Renal cortical epithelial cell (primary cell): ENCODE measurements at places on chromosomes 7 and 10. TPM values are rescaled to one million over a fixed set of nuclear protein-coding genes. Genes with fewer than 3 reads are reported as not detected.

- DNase-seq: peak; percentile 45
Measured at GRCh38 chr7:2824678-2825461, 19.2 kb downstream of the GNA12 start.

- no peak for DNase-seq
Measured at GRCh38 chr10:95837783-95838182, 70.0 kb upstream of the CC2D2B start.

- no peak for DNase-seq
Measured at GRCh38 chr7:127822822-127823508, 171.0 kb downstream of the SND1 start.

DNA sequence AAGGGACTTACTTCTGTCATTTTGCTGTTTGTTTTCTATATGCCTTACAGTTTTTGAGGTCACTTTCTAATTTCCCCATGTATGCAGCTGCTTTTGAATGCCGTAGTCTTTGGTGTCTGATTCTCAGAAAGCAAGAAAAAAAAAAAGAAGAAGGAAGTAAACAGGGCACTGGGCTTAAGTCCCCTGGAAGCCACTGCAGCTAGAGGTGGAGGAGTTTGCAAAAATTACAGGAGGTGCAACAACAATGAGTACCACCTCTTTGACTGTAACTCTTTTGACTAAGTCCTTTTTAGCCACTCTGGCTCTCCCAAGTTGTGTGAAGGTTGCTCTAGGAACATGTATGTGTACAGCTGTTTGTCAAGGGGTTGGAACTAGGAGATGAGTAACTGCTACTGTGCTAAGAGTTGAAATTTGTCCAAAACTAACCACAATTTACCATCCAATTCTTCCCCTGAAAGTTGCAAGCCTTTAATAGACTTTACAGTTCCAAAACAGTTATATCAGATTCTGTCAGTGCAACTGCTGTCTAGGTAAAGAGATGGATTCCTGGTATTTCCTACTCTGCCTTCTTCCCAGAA lies 588.0 kb upstream of the LRRN3 start:
- DNase-seq: peak; percentile 16

DNA sequence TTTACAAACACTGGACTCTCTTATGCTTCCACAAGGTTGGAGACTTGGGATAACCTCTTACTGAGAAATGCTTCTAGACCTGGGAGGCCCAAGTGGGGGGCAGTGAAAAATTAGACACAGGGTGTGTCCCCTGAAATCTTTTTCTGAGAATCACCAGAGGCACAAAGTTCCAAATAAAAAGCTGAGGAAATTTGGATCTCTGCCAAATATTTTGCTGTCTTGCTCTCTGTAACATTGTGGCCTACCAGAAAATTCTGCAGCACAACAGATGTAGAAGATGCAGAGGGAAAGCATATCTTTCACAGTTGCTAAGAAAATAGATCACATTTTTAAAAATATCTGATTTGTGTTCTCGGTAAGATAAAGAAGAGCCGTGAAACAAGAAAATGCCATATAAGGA lies 849.4 kb downstream of the CCSER2 start:
- DNase-seq: no peak

- no peak for DNase-seq
Measured at GRCh38 chr7:515628-516027, 4.0 kb downstream of the PDGFA start.

DNA sequence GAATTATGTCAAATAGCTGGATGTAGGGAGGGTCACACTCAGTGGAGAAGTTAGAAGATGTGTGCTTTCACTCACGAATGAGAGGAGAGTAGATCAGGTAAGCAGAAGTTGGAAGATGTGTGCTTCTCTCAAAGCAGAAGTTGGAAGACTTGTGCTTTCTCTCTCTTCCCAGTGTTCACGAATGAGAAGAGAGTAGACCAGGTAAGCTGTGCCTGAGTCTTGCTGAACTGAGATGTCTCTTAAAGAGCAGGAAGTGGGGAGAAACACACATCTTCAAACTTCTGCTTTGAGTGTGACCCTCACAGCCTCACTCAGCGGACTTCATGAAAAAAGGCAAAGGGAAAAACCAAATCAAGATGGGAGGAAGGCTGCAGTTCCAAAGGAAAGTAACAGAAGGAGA lies 7.0 kb upstream of the TMEM243 start:
- no peak for DNase-seq

- DNase-seq: no peak
Measured at GRCh38 chr7:64802699-64803098, 8.5 kb downstream of the ZNF138 start.

DNA sequence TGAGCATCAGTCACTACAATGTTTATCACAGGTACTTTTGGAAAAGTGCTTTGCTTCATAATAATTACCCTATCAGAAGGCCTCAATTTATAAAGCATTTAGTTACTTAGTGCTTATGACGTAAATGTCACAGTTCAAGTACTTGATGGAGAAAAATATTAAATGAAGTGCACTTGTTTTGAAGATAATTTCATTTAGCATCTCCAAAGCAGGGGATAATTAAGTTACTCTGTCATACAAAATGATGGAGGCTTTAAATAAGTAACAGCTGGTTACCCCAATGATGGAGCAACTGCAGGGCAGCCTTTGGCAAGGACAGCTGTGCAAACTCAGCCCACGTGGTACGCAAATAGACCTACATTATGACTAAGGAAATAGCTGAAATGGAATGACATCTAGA lies 768.8 kb downstream of the GRM8 start:
- no peak for DNase-seq

GRCh38 chr10:124350806-124351205 lies 67.9 kb downstream of the OAT start:
- no peak for DNase-seq

DNA sequence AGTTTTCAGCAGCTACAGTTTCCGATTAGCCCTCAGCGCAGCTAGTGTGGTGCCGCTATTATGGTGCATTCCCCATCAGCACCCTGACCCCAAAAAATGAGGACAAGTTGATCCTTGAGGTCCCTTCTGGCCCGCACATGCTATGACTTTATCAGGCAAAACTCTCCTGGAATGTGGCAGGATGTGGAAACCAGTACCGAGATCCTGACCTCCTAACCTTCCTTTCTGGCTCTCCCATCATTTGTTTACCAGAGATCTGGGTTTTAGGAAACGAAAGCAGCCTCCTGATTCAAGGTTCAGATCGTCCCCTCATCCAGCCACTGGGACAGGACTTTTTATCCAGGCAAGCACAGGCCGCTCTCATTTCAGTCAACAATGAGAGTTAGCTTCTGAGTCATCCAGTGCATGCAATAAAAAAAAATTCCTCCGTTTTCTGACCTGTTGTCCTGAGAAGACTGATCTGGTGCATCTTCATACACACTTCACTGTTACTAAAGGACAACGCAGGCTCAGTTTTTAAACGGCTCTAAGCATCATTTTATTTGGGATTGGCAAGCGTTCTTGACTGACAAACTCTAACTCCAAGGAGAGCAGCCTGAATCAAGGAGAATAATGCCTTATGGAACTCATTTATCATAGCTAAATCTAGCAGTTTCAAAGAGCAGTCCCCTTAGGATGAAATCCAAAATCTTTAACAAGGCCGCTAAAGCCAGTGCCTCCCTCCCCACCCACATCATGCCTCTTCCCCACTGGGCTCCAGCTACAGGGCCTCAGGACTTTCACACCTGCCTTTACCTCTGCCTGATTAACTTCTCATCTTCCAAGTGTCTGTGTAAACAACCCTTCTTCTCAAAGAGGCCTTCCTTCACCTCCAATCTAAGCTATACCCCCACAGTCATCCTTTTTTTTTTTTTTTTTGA lies 17.1 kb downstream of the PDLIM1 start:
- DNase-seq: peak; percentile 75

- DNase-seq: no peak
Measured at GRCh38 chr7:140229591-140230515, 53.1 kb upstream of the KDM7A start.

- DNase-seq: no peak
Measured at GRCh38 chr7:11345621-11346020, 371.9 kb downstream of the PHF14 start.

DNA sequence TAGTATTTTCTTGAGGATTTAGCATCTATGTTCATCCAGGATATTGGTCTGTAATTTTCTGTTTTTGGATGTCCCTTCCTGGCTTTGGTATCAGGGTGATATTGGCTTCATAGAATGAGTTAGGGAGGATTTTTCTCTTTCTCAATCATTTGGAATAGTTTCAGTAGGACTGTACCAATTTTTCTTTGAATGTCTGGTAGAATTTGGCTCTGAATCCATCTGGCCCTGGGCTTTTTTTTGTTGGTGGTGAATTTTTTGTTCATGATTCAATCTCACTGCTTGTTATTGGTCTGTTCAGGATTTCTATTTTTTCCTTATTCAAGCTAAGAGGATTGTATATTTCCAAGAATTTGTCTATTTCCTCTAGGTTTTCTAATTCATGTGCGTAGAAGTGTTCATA lies 192.7 kb downstream of the KIF20B start:
- DNase-seq: no peak

DNA sequence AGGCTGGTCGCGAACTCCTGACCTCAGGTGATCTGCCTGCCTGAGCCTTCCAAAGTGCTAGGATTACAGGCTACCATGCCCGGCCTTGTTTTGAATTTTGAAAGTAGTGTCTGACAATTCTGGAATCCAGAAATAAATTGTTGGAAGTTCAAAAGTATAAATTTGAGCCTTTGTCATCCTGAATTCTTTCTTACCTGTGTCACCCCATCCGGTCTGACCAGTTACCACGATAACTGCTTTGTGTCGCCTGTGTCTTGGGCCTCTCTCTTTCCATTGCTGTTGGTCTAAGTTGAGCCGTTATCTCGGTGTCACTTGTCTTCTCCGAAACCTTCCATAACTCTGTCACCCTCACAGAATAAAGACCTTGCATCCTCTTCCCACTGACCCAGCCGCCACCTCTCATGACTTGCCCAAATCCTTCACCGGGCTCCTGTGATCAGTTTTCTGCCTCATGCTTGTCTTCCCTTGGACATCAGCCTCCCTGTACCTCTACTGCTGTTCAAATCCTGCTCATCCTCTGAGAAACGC lies 18.6 kb downstream of the CUL1 start:
- no peak for DNase-seq

- peak; percentile 93 for DNase-seq
Measured at GRCh38 chr10:95513941-95514392, 47.2 kb downstream of the SORBS1 start.

DNA sequence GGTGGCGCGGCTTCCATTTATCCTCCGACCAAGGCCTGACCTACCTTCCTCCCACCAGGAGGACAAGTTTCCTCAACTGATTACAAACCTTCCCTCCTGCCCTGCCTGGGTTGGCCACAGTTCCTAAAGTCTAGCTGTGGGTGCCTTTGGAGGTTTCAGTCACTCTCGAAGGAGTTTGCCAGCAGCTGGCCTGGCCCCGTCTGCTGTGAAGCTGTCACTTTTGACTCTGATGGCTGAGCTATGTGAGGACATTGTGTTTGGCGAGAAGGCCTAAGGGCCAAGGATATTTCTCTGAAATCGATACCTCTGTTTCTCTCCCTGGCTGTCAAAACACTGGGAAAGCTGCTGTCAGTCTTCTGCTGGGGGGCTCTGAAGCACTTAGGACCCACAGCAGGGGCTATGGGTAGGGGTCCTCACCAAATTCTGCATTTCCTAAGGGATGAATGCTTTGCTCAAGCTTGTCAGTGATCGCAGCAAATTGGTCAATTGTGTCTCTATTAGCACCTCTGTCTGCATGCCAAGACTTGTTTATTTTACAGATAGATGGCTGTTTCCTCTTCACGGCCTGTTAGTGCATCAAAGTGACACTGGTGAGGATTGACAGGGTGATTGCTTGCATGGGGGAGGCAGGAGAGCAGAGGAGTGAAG lies 31.9 kb upstream of the SAMD8 start:
- DNase-seq: no peak

DNA sequence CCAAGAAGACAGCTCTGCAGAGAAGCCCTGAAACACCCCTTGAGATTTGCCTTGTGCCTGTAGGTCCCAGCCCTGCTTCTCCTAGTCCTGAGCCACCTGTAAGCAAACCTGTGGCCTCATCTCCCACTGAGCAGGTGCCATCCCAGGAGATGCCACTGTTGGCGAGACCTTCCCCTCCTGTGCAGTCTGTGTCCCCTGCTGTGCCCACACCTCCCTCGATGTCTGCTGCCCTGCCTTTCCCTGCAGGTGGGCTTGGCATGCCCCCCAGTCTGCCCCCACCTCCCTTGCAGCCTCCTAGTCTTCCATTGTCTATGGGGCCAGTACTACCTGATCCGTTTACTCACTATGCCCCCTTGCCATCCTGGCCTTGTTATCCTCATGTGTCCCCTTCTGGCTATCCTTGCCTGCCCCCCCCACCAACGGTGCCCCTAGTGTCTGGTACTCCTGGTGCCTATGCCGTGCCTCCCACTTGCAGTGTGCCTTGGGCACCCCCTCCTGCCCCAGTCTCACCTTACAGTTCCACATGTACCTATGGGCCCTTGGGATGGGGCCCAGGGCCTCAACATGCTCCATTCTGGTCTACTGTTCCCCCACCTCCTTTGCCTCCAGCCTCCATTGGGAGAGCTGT lies 8.2 kb downstream of the PPRC1 start:
- no peak for DNase-seq

GRCh38 chr10:125199270-125199669 lies 38.9 kb upstream of the CTBP2 start:
- DNase-seq: no peak

GRCh38 chr10:121065330-121065729 lies 214.2 kb downstream of the WDR11 start:
- no peak for DNase-seq

- no peak for DNase-seq
Measured at GRCh38 chr7:122902751-122903495, 16.7 kb upstream of the CADPS2 start.

DNA sequence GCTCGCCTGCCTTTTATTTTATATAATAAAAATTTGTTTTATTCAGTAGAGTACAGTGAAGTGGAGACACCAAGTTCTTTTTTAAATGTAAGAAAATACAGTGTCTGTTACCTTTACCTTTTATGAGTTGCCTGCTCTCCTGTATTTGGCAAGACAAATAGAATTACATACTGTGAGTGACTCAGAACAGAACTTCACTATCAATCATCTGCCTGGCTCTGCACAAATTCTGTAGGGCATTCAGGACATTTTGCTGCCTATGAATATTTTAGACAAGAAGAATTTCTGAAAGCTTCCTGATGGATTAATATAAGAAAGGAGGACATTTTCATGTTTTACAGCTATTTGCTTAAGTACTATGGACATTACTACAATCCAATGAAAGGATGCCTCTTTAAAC lies 135.4 kb upstream of the PHF14 start:
- DNase-seq: no peak

- no peak for DNase-seq
Measured at GRCh38 chr10:14926722-14927416, 27.0 kb downstream of the DCLRE1C start.

PDK4 gene
- 1.9 and 5.8 TPM in 2 replicates for total RNA-seq

ARHGEF35 gene
- 22.4 and 25.0 TPM in 2 replicates for total RNA-seq

RBM48 gene
- total RNA-seq: 8.3 and 15.9 TPM in 2 replicates

ANK3 gene
- 18.8 and 68.6 TPM in 2 replicates for total RNA-seq

ZPBP gene
- total RNA-seq: 0.17 TPM in 1 of 2 replicates, not detected in the other

PARD3 gene
- total RNA-seq: 154 and 189 TPM in 2 replicates

PLAC9 gene
- total RNA-seq: not detected in 2 replicates

LRIT1 gene
- total RNA-seq: not detected in 2 replicates

PLOD3 gene
- total RNA-seq: 31.3 and 55.8 TPM in 2 replicates

CRTAC1 gene
- 0.17 and 23.9 TPM in 2 replicates for total RNA-seq

NEURL1 gene
- 0.05 and 1.4 TPM in 2 replicates for total RNA-seq

SMKR1 gene
- total RNA-seq: 0.65 and 1.0 TPM in 2 replicates

UBN2 gene
- total RNA-seq: 3.8 and 13.4 TPM in 2 replicates
